ENCODE measurements at places on chromosomes 16 and 17.

- DNase-seq, result no peak
These were observed 16.2 kb downstream of the CHP2 start for GRCh38 chr16:23771027-23771426.

DNA sequence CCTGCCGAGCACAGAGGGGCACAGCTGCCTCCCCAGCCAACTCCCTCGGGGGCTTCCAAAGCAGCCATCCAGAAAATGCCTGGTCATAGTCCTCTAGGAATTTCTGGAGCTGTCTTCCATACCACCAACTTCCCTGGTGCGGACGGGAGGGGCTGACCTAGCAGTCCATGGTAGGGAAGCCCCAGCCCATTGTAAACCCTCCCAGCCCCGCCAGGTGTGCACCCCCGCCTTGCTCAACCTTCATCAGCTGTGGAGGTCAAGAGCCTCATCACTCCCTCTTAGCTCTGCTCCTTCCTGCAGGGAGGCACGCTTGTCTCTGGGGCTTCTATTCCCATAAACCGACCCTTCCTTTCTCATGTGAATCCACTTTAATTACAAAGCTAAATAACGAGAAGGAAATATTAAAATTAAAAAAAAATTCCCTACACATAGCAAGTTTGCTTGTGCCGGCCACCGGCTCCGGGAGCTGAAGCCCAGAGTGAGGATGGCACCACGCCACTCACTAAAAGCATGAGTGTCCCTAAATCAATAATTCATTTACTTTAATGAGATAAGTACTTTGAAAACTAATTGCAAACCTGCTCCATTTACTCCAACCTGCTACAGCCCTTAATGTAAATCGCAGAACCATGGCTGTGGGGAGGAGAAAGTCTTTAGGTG, 181.4 kb downstream of the ENGASE start:
- DNase-seq, result no peak

- DNase-seq, result no peak
These were observed 51.7 kb downstream of the PLXDC1 start for GRCh38 chr17:39099663-39100286.

DNA sequence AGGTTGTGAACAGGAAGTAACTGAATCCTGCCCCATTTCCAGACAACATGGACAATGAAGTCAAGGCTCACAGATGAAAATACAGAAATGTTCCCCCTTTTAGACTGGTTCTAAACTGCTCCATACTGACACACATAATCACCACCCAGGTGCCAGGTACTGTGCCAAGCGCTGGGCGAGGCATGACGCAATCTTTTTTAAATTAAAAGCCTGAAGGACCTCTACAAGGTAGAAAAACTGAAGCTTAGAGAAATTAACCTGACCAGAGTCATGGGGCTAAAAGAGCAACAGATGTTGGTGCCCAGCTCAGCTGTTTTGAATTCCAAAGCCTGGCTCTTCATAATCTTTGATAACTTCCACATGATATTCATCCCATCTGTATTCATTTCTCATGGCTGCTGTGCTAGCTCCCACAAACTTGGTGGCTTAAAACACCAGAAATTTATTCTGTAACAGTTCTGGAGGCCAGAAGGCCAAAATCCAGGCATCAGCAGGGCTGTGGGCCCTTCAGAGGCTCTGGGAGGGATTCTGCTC, 4.9 kb upstream of the RAB11FIP4 start:
- no peak for DNase-seq

GRCh38 chr16:57134982-57135381, 42.6 kb downstream of the CPNE2 start:
- no peak for DNase-seq

DNA sequence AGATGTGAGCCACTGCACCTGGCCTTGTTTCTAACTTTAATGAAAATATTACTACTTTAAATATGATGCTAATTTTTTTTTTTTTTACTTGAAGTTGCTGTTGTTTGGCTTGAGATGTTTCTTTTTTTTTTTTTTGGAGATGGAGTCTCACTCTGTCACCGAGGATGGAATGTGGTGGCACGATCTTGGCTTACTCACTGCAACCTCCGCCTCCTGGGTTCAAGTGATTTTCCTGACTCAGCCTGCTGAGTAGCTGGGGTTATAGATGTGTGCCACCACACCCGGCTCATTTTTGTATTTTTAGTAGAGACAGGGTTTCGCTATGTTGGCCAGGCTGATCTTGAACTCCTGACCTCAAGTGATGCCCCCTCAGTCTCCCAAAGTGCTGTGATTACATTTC, 23.6 kb downstream of the IGSF6 start:
- DNase-seq, result no peak

GRCh38 chr16:54504372-54504771, 217.8 kb upstream of the IRX3 start:
- DNase-seq, result no peak

GRCh38 chr17:78458091-78458490, 79.6 kb downstream of the PGS1 start:
- DNase-seq, result no peak

DNA sequence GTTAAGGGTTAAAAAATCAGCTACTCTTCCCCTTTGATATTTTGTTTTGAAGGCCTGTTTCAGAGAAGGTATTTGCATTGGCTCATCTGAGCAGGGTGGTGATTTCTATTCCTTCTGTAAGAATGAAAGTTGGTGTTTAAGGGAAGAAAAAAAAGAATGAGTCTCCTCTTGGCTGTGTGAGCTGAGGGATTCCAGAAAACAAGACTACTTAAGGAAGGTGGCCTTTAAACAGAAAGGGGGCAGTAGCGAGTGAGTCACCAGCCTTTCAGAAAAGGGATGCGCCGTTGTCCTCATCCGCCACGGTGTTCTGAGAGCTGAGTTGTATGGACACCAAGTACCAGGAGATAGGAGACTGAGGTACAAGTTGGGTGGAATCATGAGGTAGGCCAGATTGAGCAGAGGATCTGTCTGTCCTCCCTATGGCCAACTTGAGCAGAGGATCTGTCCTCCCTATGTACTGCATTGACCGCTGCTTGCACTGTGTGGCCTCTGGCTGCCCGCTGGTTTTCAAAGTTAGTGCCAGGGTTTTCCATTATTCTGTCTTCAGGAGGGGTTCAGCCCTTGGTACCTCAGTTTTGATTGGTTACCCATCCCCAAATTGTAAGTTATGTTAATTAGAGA, 8.2 kb downstream of the PRKCA start:
- no peak for DNase-seq

- DNase-seq, result no peak
These were observed 13.1 kb downstream of the MBTPS1 start for GRCh38 chr16:84103678-84104077.

DNA sequence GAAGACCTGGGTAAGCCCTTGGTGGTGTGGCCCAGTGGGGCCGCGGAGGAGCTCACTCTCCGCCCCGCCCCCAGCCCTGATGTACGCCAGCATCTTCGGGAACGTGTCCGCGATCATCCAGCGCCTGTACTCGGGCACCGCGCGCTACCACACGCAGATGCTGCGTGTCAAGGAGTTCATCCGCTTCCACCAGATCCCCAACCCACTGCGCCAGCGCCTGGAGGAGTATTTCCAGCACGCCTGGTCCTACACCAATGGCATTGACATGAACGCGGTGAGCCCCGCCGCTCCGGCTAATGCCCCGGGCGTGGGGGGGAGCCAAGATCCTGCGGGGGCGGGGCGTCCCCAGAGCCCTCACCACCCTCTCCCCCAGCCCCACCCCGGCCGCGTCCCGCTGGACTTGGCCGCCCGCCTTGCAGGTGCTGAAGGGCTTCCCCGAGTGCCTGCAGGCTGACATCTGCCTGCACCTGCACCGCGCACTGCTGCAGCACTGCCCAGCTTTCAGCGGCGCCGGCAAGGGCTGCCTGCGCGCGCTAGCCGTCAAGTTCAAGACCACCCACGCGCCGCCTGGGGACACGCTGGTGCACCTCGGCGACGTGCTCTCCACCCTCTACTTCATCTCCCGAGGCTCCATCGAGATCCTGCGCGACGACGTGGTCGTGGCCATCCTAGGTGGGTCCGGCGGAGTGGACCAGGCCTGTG, 12.1 kb upstream of the DCAF7 start:
- DNase-seq, result no peak

DNA sequence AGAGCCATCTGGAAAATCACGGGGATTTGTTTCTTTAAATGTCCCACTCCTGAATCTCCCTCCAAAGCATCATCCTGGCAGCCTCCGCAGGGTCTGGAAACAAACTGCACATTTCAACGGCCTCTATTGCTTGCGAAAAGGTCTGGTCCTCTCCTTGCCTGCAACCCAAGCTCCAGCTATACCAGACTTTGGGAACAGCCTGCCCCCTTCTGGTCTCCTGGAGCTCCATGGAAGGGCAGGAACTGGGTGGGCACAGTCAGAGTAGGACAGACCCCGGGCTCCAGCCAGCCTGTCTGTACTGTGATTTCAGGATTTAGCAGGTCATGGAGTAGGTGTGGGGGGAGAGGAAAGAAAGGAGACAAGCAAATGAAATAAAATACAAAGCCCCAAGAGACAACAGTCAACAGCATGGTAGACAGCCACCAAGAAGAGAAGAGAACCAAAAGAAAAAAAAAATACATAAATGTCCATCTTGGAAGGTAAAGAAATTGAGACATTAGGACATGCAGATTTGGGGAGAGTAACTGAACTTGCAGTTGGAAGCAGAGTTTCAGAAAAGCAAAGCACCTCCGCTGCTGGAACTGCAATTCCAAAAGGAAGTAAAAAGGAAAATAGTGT, 2.7 kb downstream of the XYLT1 start:
- peak; percentile 65 for DNase-seq

DNA sequence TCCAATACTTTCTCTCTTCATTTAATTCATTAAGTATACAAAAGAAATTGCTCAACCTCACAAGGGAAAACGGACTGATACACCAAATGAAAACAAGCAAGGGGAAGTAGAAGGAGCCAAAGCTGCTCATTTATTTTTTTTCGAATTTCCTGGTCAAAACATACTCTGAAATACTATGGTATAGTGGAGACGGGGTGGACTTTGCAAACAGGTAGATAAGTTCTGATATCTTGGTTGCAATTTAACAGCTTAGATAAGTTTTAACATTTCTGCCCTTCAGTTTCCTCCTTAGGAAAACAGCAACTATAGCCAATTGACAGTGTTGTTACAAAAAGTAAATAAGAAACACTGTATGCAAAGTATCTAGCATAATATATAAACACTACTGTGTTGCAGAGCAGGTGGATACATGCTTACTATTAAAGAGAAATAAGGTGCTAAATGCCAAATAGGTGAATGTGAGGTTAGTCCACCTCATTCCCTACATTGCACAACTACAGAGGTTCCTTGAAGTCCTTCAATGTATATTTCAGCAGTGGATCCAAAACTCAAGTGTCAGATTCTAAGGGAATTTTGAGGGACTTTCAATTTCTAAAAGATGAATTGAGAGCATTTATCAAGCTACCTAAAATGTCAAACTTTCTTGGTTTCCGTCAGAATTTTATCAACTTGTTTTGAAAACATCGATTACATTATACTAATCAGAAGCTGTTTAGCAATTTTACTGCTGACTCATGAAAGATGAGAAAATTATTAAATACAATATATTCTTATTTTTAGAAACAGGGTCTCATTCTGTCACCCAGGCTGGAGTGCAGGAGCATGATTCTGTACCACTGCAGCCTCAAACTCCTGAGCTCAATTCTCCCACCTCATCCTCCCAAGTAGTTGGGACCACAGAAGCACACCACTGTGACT, 11.0 kb downstream of the CCDC47 start:
- no peak for DNase-seq

GRCh38 chr17:20203761-20204263, 194.7 kb downstream of the SPECC1 start:
- no peak for DNase-seq

- DNase-seq, result no peak
These were observed 486 bp downstream of the SYT17 start for GRCh38 chr16:19168371-19169081.

- DNase-seq, result no peak
These were observed 8.7 kb downstream of the C16orf87 start for GRCh38 chr16:46822270-46822669.

- no peak for DNase-seq
These were observed 218.2 kb downstream of the WWOX start for GRCh38 chr16:78317564-78318240.

DNA sequence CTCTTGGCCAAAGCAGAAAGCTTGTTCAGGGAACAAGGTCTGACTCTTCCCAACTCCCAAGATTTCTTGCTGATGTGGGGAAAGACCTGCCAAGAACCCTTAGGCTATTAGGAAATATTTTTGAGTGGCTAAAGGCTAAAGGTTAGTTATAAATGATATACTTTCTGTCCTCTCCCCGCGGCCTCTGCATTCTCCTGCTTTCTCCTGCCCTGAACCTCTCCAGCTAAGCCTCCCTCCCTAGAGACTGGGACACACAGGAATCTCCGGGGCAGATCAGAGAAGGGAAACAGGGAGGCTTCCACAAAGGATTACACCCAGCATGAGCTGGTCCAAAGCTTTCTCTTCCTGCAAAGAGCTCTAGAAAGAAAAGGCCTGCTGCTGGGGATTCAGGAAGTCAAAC, 2.3 kb downstream of the SLC43A2 start:
- no peak for DNase-seq

GRCh38 chr17:10875984-10876555, 38.2 kb upstream of the PIRT start:
- no peak for DNase-seq

DNA sequence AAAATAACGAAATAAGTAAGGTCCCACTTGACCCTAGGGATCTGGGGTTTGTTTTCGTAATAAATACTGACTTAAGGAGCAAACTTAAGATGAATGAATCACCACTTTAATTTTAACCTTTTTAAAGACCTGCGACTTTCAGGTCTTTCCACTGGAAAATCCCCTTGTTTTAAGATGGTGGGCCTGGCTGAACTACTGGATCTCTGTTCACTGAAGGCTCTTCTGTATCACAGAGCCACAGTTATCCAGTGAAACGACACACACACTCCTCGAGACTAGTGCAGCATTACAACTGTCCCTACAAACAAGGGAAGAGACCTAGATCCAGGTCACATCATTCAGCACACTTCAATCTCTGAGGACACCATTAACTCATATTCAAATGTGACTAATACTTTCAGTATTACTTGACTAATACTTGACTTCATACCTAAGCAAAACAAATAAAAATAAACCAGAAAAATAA, 299.0 kb downstream of the CEP112 start:
- no peak for DNase-seq

- DNase-seq, result peak; percentile 39
These were observed 9.2 kb downstream of the TBKBP1 start for GRCh38 chr17:47703191-47703591.

DNA sequence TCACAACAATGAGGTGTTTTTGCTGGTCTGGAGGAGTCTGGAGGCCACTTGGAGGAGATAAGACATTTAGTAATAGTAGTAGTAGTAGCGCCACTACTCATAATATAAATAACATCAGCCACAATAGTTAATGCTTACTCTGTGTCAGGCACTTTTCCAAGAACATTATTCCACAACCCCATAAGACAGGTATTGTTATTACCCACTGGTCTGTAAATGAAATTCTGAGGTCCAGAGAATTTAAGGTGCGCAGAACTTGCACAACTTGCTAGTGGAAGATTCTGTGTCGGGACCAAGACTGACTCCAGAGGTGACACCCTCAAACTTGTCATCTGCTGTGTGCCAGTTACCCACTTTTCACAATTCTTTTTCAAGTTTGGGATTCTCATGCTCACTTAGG, 106.5 kb downstream of the MRM1 start:
- DNase-seq, result no peak

Measured in hematopoietic multipotent progenitor cell (in vitro differentiated cells).